ENCODE measurements at places on chromosomes 13 and 19.

DNA sequence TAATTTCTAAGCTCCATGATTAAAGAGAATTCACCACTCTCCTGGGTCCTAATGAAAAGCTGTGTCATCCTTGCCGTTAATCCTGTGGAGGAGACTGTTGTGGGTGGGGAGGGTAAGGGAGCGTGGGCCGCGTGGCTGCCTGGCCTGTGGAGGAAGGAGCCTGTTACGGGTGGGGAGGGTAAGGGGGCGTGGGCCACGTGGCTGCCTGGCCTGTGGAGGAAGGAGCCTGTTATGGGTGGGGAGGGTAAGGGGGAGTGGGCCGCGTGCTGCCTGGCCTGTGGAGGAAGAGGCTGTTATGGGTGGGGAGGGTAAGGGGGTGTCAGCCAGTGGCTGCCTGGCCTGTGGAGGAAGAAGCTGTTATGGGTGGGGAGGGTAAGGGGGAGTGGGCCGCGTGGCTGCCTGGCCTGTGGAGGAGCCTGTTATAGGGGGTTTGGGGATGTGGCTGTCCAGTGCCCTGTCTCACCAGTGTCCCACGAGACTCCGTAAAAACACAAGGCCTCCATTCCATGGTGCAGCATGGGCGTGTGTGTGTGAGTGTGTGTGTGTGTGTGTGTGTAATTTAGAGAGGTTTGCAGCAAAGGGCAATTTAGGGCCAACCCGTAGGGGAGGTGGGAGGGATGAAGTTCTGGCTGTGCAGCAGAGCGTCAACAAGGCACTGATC is 15.6 kb upstream of the DCUN1D2 start:
- no peak for DNase-seq

DNA sequence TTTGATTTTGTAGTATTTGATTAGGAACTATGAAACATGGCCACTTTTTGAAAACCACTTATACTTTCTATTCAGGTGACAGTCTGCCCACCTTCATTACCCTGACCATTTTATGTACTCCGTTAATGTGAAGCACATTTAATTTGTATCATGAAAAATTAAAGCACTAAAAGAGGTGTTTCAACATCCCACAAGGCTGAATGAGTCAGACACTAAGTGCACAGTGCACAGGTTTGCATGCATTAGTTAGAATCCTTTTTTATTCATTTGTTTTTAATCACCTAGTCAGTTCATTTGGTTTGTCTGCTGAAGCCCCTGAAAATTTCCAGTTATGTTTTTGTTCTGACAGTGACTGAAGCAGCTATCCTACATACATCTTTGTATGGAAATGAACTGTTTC is 271.0 kb downstream of the SLITRK5 start:
- DNase-seq, result no peak

DNA sequence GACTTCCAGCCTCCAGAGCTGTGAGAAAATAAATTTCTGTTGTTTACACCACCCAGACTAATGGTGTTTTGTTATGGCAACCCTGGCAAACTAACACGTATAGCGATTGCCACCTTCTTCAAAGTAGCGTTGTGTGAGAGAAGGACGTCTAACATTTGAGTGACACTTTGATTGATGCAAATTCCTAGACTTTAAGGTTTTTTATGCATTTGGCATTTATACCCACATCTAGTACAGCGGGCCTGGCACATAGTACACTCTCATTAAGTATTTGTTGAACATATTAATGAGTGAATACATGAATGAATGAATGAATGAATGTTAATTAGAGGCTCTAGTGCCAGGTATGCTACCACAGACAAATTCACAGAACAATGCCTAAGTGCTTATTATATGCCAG is 36.7 kb downstream of the POU4F1 start:
- DNase-seq, result no peak

DNA sequence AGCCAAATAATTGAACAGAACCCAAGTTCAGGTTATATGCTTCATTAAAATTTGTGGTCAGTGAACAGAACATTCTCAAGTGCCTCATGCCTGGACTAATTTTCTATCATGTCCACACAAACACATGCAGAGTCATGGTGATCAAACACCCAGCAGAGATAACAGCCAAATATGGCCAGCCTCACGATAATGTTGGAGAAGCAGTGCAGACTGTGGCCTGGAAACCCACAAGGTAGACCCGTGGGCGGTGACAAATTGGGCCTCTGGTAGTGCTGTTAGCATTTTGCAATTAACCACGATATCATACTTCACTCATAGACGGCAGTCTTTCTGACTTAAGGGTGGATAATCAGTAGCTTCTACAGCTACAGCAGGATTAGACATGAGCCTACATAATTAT is 35.0 kb upstream of the VWA8 start:
- no peak for DNase-seq

DNA sequence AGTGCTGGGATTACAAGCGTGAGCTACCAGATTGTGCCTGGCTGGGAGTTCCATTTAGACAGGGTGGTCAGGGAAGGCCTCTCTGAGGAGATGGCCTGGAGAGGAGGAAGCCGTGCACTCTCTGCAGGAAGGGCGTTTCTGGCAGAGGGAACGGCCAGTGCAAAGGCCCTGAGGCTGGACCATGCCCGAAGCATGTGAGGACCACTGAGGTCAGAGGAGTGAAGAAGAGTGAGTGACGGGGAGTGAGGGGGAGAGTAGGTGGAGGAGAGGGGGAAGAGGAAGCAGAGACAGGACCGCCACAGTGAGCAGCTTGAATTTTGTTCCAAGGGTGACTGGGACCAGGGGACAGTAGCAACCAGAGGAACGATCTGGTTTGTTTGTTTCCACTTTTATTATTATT is 32.6 kb downstream of the CELF5 start:
- DNase-seq, result no peak
